ENCODE measurements at places on chromosomes 5 and 9.
A peak's percentile ranks its signal among the peaks of the same experiment; 100 is the strongest.

- no peak for DNase-seq
These were observed 8.9 kb upstream of the GARNL3 start for GRCh38 chr9:127255692-127256091.

DNA sequence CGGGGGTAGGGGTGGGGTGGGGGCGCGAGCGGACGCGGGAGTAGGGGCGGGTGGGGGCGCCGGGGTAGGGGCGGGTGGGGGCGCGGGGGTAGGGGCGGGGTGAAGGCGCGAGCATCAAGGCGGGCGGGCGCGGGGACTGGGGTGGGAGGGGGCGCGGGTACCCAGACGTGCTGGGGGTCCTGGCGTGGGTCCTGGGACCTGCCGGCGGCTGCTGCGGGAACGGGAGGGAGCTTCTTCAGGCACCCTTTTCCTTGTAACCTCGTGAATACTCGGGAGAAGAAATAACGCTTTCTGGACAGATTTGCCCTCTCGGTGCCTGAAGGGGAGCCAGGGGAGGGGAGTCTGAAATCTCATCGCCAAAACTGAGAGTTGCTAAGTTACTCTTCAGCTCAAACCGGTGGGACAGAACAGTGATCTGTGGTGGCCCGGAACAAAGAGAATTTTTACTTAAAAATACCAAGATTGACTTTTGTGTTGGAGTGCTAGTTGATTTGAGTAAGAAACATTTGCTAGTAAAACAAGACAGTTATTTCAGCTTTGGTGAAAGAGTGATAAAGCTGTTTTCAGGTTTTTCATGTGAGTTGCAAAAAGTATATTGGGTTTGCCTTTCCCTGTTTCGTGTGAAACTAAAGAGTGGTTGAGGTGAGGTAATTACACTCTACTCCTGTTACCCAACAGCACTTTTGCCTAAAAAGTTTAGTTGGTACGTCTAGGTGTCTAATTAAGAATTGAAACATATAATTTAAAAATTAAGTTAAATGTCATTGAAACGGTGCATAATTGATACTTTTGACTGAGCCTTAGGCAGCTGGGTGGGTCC is 643 bp downstream of the PLEKHG4B start:
- no peak for DNase-seq

- no peak for DNase-seq
These were observed 73.4 kb upstream of the PPARGC1B start for GRCh38 chr5:149656576-149657182.

GRCh38 chr5:179217356-179217755 is 127.9 kb downstream of the ADAMTS2 start:
- no peak for DNase-seq

GRCh38 chr5:30183795-30184194 is 1009.7 kb upstream of the CDH6 start:
- no peak for DNase-seq

- DNase-seq = no peak
These were observed 60.9 kb upstream of the ORM1 start for GRCh38 chr9:114261987-114262386.

DNA sequence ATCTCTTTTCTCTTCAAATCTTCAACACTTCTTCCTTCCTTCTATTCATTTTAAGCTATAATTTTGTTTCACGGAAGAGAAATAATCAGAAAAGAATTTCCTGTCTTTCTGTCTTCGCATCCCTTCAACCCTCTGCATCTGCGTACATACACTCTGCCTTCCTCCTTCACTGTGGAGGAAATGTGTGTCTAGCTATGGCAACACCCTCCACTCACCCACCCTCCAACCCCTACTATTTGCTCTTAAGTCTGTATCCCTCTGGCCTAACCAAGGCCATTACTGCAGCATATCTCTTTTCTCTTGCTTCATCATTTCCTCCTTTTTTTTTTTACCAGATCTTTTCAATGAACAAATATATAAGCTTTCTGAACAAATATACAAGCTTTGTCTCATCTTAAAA is 105.7 kb upstream of the NUDT12 start:
- no peak for DNase-seq

DNA sequence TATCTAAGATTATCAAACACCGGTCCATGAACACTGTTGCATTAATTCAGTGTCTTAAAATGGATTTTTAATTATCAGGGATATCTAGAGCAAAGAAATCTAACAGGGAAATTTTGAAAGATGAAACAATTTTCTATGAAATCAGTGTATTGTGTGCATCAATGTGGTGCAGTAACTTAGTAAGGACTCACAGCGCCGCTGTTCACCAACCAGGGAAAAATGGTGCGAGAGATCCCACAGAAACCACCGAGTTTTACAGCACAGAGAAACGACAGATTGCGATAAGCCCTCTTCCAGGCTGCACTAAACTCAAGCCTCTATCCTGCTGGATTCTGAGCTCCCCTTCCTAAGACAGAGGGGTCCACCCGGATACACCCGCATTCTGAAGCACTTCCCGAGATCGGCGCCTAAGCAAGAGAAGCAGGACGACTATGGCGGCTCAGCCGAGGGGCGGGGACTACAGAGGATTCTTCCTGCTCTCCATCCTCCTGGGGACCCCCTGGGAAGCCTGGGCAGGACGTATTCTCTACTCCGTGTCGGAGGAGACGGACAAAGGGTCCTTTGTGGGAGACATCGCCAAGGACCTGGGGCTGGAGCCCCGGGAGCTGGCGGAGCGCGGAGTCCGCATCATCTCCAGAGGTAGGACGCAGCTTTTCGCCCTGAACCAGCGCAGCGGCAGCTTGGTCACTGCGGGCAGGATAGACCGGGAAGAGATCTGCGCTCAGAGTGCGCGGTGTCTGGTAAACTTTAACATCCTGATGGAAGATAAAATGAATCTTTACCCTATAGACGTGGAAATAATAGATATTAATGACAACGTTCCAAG is at the start of gene PCDHGA7:
TSS of gene PCDHGA7 (plus strand) at position 274 of the 826 bp plus-strand sequence. CDS start at position 432, 158 bp downstream.
- no peak for DNase-seq

- DNase-seq = no peak
These were observed 735 bp downstream of the PTGR1 start for GRCh38 chr9:111598733-111599091.

DNA sequence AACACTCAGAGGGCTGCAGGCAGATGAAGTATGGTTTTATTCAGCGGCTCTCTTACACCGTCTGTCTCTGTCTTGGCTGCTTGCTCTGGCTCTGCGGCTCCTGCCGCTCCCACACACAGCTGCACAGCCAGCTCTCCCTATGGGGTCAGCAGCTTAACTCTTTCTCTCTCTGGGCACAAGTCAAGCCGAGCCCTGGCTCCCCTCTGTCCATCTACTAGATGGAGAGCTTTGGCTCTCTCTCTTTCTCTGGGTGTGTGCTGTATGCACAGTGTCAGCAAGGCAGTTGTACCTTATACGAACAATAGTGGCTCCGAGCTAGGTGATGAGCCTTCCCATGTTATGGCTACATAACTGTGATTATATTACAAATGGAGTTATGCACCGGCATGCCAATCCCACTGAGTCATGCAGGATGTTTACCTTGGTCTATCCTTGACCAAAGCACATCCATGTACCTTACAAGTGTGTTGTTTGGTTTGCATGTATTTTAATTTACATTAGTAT is 19.3 kb upstream of the PPP2CA start:
- DNase-seq = peak; percentile 45

GRCh38 chr5:40440746-40441145 is 239.0 kb upstream of the PTGER4 start:
- no peak for DNase-seq

GRCh38 chr5:116038817-116039216 is 6.5 kb downstream of the ARL14EPL start:
- no peak for DNase-seq

GRCh38 chr9:119841016-119841415 is 471.8 kb upstream of the BRINP1 start:
- DNase-seq = no peak

- DNase-seq = no peak
These were observed 806.9 kb upstream of the CDH9 start for GRCh38 chr5:27845248-27845647.

DNA sequence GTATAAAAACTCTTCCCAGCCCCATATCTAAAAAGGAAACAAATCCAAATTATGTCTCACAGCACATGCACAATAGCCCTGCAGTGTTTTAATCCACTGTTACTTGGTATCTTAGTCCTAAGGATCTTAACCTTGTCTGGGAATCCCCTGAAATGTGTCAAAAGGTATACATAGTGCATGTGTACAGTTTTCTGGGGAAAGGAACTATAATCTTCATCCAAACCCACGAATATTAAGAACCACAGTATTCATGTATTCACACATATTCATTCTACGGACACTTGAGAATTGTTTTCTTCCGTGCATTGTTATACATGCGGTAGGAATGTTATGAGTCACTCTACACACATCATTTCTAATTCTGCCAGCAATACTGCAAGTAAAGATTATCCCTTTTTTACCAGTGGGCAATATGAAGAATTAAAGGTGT is 47.8 kb upstream of the SNX2 start:
- DNase-seq = peak; percentile 8

DNA sequence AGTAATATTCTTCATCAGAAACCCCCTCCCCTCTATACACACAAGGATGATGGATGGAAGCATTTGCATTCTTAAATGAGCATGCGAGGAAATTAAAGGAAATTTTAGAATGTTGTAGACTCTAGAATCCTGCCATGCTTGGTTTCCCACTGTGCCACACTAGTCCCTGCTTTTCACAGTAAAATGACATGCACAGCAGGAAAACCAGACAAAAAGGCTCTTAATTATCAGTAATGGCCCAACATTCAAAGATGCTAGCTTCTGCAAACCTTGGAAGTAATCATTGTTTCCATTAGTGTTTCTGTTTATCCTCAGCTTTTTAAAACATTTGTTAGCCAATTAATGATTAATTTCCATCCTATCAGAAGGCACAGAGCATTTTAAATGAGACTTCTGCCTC is 255.8 kb downstream of the SLCO4C1 start:
- DNase-seq = no peak

DNA sequence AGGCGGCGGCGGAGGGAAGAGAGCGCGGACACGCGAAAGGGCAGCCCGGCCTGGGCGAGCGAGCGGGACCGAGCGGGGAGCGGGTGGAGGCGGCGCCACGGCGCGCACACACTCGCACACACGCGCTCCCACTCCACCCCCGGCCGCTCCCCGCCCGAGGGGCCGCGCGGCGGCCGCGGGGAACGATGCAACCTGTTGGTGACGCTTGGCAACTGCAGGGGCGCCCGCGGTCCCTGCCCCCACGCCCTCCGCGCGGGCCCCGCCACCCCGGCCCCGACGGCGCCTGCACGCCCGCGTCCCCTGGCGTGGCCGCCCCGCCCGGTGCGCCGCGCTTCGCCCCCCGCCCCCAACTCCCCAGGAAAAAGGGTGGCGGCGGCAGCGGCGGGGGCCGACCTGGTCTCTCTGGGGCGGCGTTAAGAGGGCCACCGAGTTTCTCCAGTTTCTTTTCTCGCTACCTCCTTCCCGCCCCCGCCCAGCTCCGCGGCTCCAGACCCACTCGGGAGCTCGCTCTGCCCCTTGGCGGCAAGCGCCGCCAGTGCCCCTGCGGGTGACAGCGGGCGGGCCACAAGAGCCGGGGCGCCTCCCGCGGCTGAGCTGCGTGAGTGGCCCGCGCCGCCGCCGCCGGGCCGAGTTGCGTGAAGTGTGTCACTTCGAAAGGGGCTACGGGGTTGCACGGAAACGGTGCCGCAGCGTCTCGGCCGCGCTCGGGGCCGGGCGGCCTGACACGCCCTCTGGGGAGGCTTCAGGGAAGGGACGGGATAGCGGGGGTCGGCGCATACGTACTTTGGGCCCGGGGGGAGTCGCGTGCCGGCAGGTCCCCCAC is at the start of gene NR3C1:
TSS of gene NR3C1 (minus strand) at position 94 of the 823 bp plus-strand sequence. CDS start 2,847 bp downstream, outside the sequence.
- no peak for DNase-seq

DNA sequence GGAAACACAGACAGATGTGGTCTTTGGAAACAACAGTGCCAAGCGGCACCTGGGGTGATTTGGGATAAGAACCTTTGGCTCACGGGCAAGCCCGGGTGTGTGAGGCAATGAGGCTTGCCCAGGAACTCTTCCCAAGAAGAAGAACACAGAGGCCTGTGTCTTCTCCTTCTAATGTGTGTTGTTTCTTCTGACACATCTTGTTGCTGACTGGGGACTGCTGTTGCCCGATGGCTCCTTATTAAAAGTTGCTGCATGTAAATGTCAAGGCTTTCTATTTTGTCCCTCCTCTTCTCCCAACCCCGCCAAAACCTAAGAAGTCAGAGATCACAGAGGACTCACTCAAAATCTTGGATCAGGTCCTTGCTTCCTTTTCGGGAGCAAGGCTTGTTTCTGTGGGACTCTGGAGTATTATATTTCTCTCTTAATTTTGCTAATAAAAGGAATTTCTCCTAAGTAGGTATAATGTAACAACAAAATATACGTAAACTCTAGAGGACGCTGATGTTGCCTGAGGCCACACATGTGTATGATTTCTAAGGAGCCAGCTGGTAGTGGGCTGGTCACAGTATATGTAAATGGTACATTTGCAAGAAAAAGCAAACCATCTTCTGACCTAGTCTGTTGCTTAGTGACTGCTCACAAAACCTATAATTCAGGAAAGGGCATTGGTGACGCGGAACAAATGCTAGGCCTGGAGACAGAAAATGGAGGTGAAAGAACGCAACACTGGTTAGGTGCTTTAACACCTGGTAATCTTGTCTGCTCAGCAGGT is 232.5 kb downstream of the GADD45G start:
- DNase-seq = no peak

DNA sequence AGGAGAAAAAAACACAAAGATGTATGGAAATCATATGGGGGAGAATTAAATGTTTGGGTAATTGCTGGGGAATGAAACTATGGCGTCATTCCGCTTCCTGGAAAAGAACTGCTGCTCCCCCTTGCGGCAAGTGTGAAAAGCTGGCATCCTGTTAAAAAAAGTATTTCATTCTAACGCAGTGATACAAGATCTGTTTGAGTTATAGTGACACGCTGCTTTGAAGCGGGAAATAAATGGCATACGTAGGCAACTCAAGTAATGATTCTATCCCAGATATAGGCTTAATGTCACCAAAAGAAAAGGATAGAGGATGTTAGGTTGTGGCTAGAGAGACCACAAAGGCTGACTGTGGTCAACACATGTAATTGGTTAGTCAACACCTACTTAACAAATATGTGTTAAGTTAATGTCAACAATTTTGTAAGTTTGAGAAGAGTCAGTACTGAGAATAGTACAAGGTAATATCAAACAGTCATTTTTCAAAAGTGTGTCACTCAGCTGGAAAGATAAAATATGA is 70.2 kb upstream of the ALDH1A1 start:
- no peak for DNase-seq

GRCh38 chr9:91768507-91768906 is 181.5 kb downstream of the ROR2 start:
- DNase-seq = no peak

GRCh38 chr9:14198841-14199455 is 115.0 kb downstream of the NFIB start:
- DNase-seq = no peak

DNA sequence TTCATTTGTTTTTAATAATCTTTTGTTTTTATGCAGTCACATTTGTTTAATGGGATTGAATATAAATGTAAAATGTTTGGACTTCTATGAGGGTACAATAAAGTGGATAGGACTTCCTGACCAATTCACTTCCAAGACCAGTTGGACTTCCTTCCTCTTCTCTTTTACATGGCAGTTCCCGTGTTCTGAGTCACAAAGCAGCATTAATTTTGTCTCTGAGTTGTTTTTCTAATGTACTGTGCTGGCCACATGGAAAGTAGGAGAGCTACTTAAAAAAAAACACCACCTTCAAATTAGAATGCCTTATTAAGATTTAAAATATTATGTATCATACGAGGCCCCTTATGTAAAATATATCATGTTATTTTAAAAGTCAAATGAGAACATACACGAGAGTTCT is 87.3 kb downstream of the CCDC171 start:
- no peak for DNase-seq
